Thoracic aorta (tissue), 2 donors: ENCODE measurements at places on chromosomes 6 and 20. TPM values are rescaled to one million over a fixed set of nuclear protein-coding genes. Genes with fewer than 3 reads are reported as not detected.
A peak's percentile ranks its signal among the peaks of the same experiment; 100 is the strongest.

DNA sequence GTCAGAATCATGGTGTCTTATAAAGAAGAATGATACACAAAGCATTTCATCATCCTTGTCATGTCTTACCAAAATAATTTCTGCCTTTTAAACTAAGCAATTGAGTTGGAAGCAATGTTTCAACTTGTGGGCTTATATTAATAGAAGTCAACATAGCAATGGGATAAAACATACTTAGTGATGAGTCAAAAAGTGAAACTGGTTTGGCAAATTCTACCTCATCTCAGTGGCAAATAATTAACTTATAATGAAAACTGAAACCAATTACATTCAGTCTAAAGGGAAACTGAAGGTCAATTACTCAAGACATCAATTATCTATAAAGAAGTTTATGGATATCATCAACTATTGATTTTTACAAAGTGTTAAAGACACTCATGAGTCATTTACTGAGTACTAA is 463.8 kb downstream of the BMP2 start:
- H3K27ac ChIP-seq = no peak overlapping the region
- no peak for DNase-seq
- H3K36me3 ChIP-seq = no peaks in the 10 kb centered on the region
- no peaks in the 10 kb centered on the region for H3K4me1 ChIP-seq
- no peaks in the 10 kb centered on the region for H3K27me3 ChIP-seq
- no peak overlapping the region for H3K4me3 ChIP-seq

The TRERF1 gene
- total RNA-seq = 5.0 TPM

The MYH7B gene
- 0.27 TPM for total RNA-seq

GRCh38 chr20:24502661-24503060 is 33.2 kb downstream of the SYNDIG1 start:
- H3K27me3 ChIP-seq = no peaks in the 10 kb centered on the region
- no peak for DNase-seq
- no peak overlapping the region for H3K4me3 ChIP-seq

- no peak for DNase-seq
- H3K27me3 ChIP-seq = no peaks in the 10 kb centered on the region
- peak overlapping the region; percentile 85 for H3K27ac ChIP-seq
- H3K4me3 ChIP-seq = peak overlapping the region; percentile 88
- no peaks in the 10 kb centered on the region for H3K36me3 ChIP-seq
Measured at GRCh38 chr6:107458672-107459282, 587 bp downstream of the PDSS2 start.

- no peaks in the 10 kb centered on the region for H3K36me3 ChIP-seq
- peaks cover 12% of the 10 kb centered on the region for H3K4me1 ChIP-seq
- no peak for DNase-seq
- H3K4me3 ChIP-seq = no peak overlapping the region
- H3K27me3 ChIP-seq = no peaks in the 10 kb centered on the region
Measured at GRCh38 chr6:164078532-164079274, 664.2 kb downstream of the QKI start.

GRCh38 chr20:57474205-57474604 is 50.7 kb downstream of the CTCFL start:
- no peaks in the 10 kb centered on the region for H3K36me3 ChIP-seq
- no peaks in the 10 kb centered on the region for H3K4me1 ChIP-seq
- DNase-seq = no peak
- no peak overlapping the region for H3K4me3 ChIP-seq

DNA sequence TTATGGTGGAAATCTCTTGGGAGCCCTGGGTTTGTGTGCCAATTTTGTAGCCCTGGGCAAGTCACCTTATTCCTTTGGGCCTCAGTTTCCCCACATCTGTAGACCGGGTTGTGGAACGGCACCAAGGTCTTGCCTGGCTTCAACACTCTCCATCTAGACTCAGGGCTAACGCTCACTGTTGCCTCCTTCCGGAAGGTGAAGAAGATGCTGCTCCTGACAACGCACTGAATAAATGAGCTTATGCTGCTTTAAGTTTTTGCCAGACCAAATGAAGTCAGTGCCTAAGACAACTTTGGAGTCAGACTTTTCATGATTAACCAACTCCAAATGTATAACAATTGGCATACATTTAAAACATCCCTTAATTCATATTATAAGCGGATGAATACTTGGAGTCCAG is 53.1 kb downstream of the PSMG4 start:
- no peaks in the 10 kb centered on the region for H3K27me3 ChIP-seq
- no peaks in the 10 kb centered on the region for H3K4me1 ChIP-seq
- H3K36me3 ChIP-seq = no peaks in the 10 kb centered on the region
- DNase-seq = no peak
- H3K4me3 ChIP-seq = no peak overlapping the region

- no peak overlapping the region for H3K4me3 ChIP-seq
- no peaks in the 10 kb centered on the region for H3K4me1 ChIP-seq
- H3K27ac ChIP-seq = no peak overlapping the region
Measured at GRCh38 chr6:131721161-131721560, 10.3 kb upstream of the CTAGE9 start.

DNA sequence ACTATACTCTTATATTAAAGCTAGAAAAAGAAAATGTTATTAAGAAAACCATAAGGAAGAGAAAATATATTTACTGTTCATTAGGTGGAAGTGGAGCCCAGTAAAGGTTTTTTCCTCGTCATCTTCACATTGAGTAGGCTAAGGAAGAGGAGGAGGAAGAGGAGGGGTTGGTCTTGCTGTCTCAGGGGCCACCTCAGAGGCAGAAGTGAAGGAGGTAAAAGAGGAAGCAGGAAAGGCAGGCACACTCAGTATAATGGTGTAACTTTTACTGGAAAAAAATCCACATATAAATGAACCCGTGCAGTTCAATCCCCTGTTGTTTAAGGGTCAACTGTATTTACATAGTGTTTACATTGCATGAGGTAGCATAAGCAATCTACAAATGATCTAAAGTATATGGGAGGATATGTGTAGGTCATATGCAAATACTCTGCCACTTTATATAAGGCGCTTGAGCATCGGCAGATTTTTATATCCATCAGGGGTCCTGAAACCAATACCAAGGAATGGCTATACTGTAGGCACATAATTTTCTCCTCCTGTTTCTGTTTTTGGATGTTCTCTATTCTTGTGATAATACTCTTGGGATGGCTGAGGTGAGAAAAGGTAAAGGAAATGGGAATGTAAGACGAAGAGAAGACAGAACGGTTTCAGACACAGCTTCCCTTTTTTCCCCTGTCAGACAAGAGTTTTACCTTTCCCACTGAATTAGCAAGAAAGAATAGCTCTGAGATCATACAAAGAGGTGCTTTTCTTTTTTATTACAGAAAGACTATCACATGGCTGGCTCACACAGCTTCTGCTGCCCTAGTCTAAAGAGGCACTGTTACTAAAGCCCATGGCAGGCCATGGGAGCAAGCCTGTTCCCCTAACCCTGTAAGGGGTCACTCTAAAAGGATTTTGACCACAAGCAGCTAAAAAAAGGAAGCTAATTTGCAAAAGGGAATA is 59.9 kb downstream of the NUDT3 start:
- H3K27me3 ChIP-seq = no peaks in the 10 kb centered on the region
- no peaks in the 10 kb centered on the region for H3K36me3 ChIP-seq
- no peak for DNase-seq
- H3K27ac ChIP-seq = no peak overlapping the region
